ENCODE measurements at places on chromosomes 3 and 15.

- no peak for DNase-seq
These were observed 103.4 kb downstream of the SNRPN start for GRCh38 chr15:25058080-25058785.

GRCh38 chr15:80536231-80536630 lies 132.0 kb downstream of the ARNT2 start:
- no peak for DNase-seq

DNA sequence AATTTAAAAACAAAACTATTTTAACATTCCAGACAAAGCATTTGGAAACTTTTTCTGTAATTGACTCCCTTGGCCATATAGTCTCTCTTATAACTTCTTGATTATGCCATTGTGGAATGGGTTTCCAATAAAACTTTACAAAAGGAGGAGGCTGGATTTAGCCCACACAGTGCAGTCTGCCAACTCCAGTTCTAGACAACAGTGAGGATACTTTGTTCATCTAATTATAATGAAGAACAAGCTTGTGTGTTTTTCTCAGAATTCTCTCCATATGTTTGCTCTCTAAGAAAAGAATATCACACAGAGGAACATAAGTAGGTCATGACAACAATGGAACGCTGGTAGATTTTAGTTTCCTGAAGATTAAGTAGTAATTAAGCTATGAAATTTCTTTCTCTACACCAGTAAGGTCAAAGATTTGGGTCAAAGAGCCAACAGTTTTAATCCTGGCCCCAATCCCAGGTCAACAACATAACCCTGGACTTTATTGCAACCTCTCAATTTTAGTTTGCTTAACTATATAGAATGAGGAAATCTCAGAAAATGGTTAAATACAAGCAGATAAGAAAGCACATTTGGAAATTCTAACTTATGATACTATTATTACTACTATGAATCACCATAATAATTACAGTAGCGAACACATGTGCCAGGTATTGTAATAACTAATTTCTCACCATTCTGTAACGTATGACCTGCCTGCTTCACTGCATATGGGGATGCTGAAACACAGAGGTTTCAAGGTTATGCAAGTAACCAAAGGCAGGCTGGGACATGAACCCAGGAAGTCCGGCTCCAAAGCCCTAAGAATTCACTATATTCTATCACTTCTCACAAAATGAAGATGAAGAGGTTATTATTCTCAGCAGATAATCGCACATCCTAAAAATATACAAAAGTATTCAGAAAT lies 65.7 kb downstream of the TJP1 start:
- no peak for DNase-seq

GRCh38 chr3:116863822-116864589 lies 154.4 kb downstream of the TUSC7 start:
- DNase-seq = no peak

GRCh38 chr3:138509586-138509985 lies 75.2 kb downstream of the ESYT3 start:
- no peak for DNase-seq

All from natural killer cell (primary cell).